Inflammatory macrophage treated with lipopolysaccharide for 1 hour (primary cell): ENCODE measurements at places on chromosomes 1 and 21.

DNA sequence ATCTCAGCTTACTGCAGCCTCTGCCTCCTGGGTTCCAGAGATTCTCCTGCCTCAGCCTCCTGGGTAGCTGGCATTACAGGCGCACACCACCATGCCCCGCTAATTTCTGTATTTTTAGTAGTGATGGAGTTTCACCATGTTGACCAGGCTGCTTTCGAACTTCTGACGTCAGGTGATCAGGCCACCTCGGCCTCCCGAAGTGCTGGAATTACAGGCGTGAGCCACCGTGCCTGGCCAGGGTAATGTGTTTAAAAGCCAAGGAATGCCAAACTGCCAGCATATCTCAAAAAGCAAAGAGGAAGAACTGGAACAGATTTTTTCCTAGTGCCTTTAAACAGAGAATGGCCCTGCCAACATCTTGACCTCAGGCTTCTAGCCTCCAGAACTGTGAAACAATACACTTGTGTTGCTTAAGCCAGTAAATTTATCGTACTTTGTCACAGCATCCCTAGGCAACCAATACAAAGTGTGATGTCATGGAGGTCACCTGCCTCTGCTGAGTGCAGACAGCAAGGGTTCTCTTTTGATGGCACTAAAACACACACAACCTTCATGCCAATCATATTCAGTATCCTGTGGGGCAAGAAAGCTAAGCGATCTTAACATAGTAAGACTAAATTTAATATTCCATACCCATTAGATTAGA lies 858.3 kb upstream of the TMPRSS15 start:
- no peak for DNase-seq

- no peak for DNase-seq
Observed at GRCh38 chr1:212628813-212629415, 20.4 kb downstream of the ATF3 start.

DNA sequence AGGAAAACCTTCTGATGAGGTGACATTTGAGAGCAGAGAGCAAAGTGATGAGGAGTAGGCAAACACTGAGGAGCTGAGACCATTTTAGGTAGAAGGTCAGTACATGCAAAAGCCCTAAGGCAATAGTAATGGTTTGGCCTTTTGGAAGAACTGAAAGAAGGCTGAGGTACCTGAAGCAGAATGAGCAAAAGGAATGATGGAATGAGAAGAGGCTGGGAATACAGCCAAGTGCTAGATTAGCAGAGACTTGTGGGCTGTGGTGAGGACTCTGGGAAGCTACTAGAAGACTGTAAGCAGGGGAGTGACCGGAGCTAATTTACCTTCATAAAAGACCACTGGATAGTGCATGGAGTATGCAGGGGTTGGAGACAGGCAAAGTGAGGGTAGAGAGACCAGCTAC lies 77.9 kb downstream of the GFI1 start:
- no peak for DNase-seq

DNA sequence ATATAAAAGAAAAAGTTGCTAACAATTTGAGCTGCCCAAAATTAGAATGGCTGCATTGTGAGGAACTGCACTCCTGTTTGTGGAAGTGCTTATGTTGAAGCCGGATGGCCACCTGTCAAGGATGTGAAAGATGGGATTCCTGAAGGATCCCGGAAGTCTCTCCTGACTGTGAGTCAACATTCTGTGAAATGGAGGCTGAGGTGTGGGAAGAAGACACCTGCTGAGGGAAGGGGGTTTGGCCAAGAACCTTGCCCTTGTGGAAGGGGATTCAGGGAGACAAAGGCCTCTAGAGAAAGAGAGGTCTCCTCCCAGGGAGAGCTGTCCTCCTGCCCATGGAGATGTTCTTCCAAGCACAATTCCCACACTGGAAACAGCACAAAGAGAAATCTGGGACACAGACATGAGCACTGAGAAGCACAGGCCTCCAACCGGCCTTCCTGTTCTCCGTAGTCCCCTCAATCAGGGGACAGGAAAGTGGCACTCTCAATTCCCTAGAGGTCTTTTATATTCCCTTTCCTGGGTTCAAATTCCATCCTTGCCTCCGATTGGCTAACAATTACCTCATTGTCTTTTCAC lies 70.5 kb downstream of the CD2 start:
- DNase-seq, result no peak

DNA sequence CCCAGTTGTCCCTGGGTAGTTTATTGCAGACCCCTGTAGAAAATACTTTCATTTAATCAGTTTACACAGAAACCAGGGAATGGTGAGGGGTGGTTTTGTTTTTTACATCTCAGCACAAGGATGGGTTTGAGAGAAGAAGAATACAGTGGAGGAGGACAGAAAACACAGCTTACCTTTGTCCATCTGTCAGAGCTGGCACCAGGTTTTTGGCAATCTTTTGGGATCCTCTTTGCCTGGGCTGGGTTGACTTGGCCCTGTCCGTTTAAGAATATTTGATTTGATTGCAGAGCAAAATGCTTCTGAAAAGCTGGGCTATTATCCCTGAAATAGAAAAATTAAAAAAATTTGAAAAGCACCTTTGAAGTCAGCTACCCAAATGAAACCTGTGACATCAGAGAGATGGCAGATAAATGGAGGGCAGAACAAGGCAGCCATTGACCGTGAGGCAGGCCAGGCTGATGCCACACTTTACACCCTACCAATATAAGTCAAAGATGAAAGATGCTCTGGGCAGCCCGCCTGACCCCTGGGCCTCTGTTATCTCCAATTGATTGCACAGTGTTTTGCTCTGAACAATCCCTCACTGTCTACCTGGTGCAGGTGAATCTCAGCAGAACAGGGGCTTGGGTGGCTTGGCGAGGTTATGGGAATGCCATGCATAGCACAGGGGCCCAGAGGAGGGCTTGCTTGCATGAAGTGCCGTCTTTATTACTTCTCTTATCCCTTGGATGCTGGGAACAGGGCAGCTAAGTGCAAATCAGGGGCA lies 218.8 kb downstream of the LMX1A start:
- DNase-seq, result no peak
